Neural crest cell (in vitro differentiated cells): ENCODE measurements at places on chromosomes 11 and 22. TPM values are rescaled to one million over a fixed set of nuclear protein-coding genes. Genes with fewer than 3 reads are reported as not detected.

EHF gene
- total RNA-seq = not detected in 2 replicates

GRIA4 gene
- 2.3 and 2.9 TPM in 2 replicates for total RNA-seq

ASPHD2 gene
- total RNA-seq = 4.5 and 4.9 TPM in 2 replicates

KRTAP5-11 gene
- total RNA-seq = not detected in 2 replicates

WNT11 gene
- 0.16 and 0.19 TPM in 2 replicates for total RNA-seq

NR1H3 gene
- total RNA-seq = 15.2 and 19.1 TPM in 2 replicates

MRGPRX3 gene
- 0.14 TPM in 1 of 2 replicates, not detected in the other for total RNA-seq
